GM13976 (cell line): ENCODE measurements at places on chromosomes 5 and 9.

- no peak for DNase-seq
These were observed 103.7 kb upstream of the SELENOP start for GRCh38 chr5:42915306-42915866.

DNA sequence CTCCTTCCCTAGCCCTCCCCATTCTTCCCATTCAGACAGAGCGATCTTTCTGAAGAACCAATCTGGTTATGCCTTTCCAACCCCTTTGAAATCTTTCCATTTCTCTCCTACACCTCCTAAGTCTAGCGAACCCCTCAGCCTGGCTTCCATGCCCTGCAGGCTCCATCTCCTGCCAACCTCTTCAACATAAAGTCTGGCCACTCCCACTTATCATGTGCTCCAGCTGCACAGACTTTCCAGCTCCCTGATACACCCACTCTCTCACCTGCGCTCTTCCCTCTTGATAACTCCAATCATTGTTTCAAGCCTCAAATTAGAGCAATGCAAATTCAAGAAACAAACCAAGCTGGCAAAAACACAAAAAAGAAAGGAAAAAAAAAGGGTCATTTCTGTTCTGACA, 3.8 kb upstream of the ORM1 start:
- no peak for DNase-seq

DNA sequence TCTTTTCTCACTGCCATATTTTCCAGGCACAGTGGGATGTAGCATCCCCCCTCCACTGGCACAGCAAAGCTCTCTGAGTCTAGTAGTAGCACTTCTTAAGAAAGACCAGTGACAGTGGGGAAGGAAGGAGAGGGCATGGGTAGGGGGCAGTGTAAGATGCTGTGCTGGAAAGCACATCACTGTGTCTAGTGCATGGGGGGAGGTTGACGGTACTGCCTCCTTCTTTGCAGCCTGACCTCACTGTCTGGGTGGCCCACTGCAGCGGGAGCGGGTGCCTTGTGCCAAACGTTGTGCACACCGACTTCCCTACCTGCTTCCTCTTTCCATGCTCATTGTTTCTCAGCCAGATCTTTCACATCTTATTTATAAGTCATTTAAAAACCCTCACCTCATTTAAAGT, 91.8 kb downstream of the PDE8B start:
- DNase-seq: no peak

DNA sequence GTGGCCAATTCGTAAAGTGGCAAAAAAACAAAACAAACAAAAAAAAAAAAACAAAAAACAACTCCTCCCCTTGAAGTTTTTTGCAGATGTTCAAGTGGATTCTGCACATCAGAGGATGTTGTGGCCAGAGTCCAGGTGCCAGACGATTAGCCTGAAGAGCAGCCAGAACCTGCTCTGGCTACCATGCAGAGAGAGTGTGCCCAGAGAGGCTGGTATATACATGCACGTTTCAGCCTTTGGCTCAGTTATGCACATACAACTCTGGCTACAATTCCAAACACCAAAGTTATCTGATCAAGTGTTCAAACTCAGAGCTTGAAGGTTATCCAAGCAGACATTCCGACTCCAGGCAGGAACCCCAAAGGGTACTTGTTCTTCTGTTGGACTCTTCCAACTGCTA, 34.7 kb downstream of the GGTA1 start:
- no peak for DNase-seq

GRCh38 chr5:175443514-175444059, 395 bp downstream of the DRD1 start:
- peak; percentile 36 for DNase-seq
